Activated CD8-positive, alpha-beta memory T cell treated with anti-CD3 and anti-CD28 coated beads for 24 hours (primary cell): ENCODE measurements at places on chromosomes 4 and X.

GRCh38 chr4:116949856-116950255 lies 135.5 kb downstream of the TRAM1L1 start:
- DNase-seq: no peak

DNA sequence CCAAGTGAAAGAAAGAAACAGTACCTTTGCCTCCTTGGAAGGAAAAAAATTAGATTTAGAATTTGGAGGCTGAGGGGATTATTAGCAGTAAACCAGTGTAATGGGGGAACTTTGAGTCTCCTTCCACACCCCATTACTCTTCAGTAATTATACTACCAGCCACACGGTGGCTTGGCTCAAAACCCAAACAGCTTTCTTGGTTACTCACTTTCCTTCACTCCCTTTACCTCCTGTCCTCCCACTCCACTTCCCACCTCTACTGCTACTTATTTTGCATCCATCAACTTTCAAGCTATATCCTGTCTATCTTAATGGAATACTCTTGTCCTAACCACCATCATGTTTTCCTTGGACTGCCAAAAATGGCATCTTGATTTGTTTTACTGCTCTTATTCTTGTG lies 310.6 kb upstream of the AADAT start:
- DNase-seq: no peak

DNA sequence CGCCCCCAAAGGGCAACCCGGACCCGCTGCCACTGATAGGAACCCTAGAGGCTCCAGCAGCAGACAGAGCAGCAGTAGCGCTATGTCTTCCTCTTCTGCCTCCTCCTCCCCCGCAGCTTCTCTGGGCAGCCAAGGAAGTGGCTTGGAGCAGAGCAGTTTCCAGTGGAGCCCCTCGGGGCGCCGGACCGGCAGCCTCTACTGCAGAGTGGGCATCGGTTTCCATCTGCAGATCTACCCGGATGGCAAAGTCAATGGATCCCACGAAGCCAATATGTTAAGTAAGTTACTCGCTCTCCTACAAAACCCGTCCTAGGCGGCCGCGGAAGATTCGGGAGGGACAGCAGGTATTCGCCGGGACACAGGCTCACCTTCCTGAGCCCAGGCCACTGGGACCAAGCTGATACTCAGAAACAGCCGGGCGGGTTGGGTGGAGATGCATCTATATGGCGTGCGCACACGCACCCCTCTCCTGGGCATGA lies 477 bp downstream of the FGF5 start:
- no peak for DNase-seq

GRCh38 chr4:141075553-141075952 lies 57.7 kb downstream of the RNF150 start:
- no peak for DNase-seq

- peak; percentile 30 for DNase-seq
Observed at GRCh38 chr4:7394681-7395451, 39.9 kb downstream of the PSAPL1 start.

- no peak for DNase-seq
Observed at GRCh38 chr4:34181311-34181841, 2062.9 kb downstream of the ARAP2 start.

DNA sequence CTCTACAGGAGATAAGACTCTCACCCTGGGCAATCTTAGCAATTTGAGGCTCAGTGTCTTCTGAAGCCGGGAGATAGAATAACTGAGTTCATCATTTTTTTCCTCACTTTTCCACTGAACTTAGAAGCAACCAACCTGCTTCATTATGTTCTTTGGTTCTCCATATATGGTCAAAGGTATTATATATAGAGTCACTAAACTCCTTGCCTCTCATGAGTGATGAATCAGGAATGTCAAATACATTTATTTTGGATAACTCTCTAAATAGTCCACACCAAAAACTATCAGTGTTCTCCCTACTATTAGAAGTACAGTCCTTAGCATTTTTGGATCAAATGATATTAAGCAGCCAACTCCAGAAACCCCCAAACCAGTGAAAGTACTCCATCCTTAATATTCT lies 421.5 kb upstream of the EPHA5 start:
- no peak for DNase-seq

DNA sequence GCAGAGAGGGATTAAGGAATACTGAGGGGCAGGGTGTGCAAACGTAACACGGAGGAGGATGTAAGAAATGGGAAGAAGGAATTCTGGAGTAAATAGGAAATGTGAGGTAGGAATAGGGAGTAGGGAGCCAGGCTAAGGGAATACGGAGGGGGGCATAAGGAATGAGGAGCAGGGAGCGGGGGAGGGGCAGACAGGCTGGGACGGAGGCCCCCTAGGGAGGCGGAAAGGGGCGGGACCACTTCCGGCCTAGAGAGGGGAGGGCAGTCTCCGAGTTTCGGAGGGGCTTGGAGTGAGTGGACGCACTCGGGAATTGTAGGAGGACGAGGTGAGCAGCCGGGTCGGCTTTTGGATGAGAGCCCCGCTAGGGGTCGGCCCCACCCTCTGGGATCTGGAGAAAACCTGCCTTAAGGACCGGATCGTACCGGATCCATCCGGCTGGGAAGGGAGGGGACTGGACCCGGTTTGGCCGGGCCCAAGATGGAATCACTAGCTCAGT lies 612 bp downstream of the MAGED2 start:
- no peak for DNase-seq

- DNase-seq: no peak
Observed at GRCh38 chr4:44025376-44026020, 423.1 kb downstream of the KCTD8 start.

- DNase-seq: no peak
Observed at GRCh38 chr4:123443401-123444289, 47.0 kb downstream of the SPRY1 start.

GRCh38 chr4:121198251-121198650 lies 34.1 kb upstream of the TNIP3 start:
- no peak for DNase-seq

- DNase-seq: no peak
Observed at GRCh38 chr4:174835536-174835935, 6.5 kb upstream of the GLRA3 start.

- DNase-seq: no peak
Observed at GRCh38 chrX:2635342-2635741, 55.8 kb upstream of the CD99 start.

- DNase-seq: no peak
Observed at GRCh38 chrX:151184705-151185104, 8.3 kb downstream of the GPR50 start.

DNA sequence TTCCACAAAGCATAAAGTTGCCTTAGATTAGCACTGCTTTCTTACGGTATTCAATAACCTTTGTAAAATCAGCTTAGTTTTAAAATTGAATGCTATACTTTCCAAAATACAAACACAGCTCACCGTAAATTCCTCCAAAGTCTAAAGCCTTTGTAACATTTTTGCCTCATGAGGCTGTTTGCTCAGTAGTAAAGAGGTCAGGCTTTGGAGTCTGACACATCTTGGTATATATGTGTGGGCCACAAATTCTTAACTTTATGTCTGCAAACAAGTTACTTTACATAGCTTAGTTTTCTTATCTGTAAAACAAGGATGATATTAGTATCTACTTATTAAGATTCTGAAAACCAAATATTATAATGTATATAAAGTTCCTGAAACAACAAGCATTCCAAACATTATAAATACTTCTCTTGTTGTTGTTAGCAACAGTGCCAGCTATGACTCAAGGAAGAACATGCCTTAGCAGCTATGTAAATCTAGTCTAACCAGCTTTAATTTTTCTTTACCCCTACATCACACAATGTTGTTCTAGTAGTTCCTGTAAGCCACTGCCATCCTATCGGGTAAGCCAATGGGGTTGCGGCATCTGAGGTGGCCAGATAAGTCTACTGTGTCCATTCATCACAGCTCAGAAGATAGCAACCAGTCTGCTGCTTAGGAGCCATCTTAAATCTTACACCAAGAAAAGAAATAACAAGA lies 709.0 kb downstream of the KLHL13 start:
- DNase-seq: no peak

DNA sequence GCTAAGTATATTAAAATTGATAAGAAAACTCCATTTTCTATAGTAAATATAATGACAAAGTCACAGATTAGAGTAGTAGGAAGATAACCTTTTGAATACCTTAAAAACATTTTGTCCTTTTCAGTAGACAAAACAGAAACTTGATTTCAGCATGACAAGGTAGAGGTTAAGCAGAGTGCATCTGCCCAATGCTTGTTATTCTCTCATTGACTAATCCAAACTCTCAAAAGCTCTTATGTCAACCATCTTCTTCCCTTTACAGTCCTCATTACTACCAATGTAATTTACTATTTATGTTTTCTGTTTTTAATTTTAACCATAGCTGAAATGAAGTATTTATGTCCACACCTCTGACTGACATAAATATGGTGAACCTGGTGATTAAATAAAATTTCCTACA lies 11.1 kb downstream of the NIPAL1 start:
- no peak for DNase-seq

GRCh38 chr4:1112821-1113182 lies 562 bp downstream of the RNF212 start:
- no peak for DNase-seq

- no peak for DNase-seq
Observed at GRCh38 chr4:170004651-170005295, 21.4 kb downstream of the MFAP3L start.

GRCh38 chrX:97117572-97117971 lies 233.9 kb downstream of the RPA4 start:
- no peak for DNase-seq

DNA sequence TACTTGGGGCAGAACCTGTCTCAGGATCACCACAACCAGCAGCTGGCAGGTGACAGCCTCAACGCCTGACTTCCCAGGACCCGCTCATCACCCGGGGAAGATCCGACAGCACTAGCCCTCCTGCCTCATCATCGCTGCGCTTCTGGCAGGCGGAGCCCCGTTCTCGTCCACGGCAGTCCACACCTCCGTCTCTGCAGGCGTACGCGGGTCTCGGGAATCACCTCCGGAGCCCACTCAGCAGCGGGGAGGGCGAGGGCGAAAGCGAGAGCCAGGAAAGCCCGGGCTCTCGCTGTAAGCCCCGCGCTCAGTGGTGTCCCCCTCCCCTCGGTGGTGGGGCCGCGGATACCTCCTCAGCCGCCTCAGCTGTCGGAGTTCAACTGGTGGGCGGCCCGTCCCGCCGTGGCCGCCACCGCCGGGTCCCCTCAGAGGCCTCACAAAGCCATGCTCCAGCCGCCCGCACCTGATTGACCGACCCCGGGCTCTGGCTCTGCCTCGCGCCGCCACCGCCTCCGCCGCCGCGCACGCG lies 518 bp upstream of the CNKSR2 start:
- no peak for DNase-seq

GRCh38 chr4:101418055-101418454 lies 70.7 kb upstream of the PPP3CA start:
- peak; percentile 68 for DNase-seq

DNA sequence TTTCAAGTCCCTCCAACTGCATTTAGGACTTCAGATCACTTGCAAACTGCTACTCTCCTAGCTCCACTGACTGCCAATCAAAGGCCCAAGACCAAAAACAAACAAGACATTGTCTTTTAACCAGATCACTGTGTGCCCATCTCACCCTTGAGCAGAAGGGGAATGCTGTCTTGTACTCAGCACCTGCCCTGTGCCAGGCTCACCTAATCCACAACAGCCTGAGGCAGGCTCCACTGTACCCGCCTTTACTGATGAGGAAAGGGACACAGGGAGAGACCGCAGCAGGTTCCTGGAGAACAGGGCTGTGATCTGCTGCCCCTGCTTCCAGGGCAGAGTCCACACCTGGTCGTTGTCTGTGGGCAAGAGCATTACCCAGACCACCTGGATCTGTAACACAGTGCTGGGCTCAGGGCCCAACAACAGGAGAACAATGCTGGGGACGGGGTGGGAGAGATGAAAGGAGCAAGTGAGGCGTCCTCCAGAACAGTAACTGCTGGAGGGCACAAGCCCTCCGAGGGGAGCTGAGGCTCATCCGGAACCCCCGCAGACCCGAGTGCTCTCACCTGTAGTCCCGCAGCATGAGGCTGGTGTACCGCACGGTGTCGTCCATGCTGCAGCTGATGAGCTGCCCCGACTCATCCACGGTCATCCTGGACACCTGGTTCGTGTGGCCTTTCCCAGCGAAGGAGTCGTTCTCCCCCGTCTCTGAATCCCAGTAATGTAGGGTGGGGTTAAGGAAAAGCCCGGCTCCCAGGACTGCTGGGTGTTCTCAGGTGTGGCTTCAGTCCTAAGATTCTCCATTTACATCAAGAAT lies 33.9 kb downstream of the WDR1 start:
- peak; percentile 52 for DNase-seq

GRCh38 chrX:119151051-119151380 lies 23.4 kb upstream of the KIAA1210 start:
- no peak for DNase-seq

DNA sequence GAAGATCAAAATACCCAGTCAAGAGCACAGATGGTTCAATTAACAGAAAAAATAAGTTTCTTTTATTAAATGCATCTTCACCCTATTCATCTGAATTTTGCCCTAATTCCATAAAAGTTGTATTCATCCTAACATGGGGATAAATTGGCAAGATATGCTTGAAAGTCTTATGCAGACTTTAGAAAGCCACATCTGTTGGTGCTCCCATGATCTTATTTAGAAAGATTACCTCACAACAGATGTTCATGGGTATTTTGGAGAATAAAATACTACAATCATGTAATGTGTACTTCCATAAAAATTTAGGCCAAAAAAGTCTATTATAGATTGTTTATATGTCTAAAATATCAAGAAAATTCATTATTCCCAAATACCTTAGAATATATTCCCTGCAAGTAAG lies 510.3 kb downstream of the TECRL start:
- DNase-seq: no peak

DNA sequence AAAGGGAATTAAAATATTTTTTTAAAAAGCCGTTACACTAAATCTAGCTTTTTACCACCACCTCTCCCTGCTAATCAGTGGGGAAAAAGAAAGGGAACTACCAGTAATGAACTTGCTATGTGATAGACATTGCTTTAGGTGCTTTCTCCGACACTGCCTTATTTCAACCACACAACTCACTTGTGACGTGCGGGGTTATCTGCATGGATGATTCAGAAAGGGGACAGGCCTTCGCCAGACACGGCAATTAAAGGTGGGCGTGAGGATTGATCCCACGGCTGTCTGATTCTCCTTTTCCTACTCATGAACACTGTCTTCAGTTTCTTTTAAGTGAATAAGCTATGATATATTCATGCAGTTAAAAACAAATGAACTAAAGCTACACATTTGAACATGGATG lies 882 bp upstream of the CXCR3 start:
- peak; percentile 78 for DNase-seq

GRCh38 chr4:107896646-107897045 lies 34.7 kb upstream of the CYP2U1 start:
- DNase-seq: no peak

DNA sequence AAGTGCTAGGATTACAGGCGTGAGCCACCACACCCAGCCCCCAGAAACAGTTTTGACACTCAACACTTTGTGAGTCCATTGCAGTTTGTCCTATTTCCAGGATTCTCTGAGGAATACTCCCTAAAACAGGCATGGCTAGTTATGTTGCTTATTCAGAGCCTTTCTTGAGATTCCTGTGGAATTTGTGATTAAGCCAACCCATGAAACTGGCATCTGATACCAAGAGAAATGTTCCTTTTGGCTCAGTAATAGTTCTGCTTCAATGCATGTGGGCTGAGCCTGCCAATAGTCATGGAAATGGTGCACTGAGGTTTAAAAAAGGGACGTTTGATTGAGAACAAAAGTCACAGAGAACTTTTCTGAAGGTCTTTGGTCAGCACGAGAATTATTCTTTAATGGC lies 241.7 kb downstream of the PPP1R2C start:
- DNase-seq: no peak
